ENCODE measurements at places on chromosomes 5 and 9.

- no peak for DNase-seq
Measured at GRCh38 chr5:26148569-26149107, 889.7 kb downstream of the CDH9 start.

GRCh38 chr5:148725675-148726074, 71.3 kb upstream of the HTR4 start:
- no peak for DNase-seq

DNA sequence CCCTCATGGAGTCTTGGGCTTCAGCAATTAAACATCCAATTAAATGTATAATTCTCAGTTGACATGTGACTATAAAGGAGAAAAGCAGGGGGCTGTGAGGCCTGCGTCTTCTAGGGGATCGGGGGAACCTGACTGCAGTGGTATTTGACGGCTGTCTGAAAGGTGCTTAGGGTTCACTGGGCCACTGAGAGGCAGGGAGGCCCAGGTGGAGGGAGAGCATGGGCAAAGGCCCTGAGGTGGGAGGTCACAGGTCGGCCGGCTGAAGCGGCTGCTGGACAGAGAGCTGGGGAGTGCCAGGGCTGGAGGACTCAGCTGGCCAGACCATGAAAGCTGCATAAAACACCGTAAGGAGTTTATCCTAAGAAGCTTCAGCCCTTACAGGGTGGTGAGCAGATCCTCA, 23.9 kb downstream of the ERGIC1 start:
- no peak for DNase-seq

- no peak for DNase-seq
Measured at GRCh38 chr5:36457511-36458270, 148.7 kb upstream of the SLC1A3 start.

DNA sequence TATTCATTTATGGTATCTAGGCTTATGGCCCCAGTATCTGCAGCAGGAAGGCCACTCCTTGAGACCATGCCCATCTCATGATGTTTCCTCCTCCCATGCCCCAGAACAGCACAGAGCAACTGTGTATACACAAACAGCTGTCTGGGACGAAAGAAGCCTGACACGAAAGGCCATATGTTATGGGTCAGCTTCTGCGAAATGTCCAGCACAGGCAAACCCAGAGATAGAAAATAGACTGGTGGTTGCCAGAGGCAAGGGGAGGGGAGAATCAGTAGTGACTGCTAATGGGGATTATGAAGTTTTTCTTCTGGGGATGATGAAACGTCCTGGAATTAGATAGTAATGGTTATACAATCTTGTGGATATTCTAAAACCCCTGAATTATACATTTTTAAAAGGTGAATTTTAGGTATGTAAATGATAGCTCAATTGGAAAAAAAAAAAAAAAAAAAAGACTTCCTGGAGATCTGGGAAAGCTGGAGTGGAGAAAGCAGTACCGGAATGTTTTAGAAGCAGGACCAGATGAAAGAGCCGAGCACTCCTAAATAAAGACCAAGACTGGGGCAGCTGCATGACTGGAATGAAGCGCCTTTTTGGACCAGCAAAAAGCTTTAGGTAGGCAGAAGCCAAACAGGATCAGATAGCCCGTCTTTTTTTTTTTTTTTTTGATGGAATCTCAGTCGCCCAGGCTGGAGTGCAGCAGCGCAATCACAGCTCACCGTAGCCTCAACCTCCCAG, 29.2 kb downstream of the PCDHGC5 start:
- DNase-seq: no peak

GRCh38 chr9:93513606-93514005, 60.2 kb upstream of the FAM120AOS start:
- no peak for DNase-seq

DNA sequence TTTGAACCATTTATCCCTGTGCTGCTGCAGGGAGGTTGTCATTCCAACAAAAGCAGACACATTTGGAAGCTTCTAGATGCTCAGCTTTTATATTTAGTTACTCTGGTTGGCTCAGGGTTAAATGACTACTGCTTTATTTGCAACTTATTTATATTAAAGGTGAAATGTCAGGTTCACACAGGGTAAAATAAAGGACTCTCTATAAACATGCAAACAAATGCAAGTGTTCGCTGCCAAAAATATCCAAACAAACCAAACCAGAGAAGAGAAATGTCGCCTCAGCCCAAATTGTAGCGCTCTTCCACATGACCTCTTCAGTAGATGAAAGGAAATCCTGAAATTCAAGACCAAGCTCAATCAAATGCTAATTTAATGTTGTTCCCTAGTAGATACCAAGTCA, 57.0 kb upstream of the LIFR start:
- DNase-seq: no peak
